Left ventricle myocardium inferior (tissue), 1 donor: ENCODE measurements at places on chromosomes 3 and 15. TPM values are rescaled to one million over a fixed set of nuclear protein-coding genes. Genes with fewer than 3 reads are reported as not detected.

DNA sequence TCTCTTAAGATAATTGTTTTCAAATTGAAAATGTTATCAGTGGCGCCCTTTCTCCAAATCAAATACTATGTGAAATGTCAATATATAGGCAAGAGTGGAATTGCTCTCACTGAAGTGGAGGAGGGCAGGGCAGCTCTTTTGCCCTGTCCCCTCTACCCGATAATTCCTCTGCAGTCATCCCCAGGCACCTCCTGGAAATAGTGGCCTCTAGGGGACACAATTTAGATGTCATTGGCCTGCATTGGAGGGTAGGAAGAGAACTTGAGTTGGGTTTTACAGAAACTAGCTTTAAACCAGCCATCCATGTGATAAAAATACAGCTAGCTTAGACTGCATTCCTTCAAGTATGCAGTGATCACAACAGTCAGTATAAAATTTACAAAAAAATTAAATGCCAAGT is 288.9 kb downstream of the EDEM1 start:
- DNase-seq, result no peak

GRCh38 chr15:76193934-76194333 is 117.3 kb downstream of the ETFA start:
- no peak for DNase-seq

Gene CNTN6
- total RNA-seq, result not detected

Gene GRAMD2A
- not detected for total RNA-seq

DNA sequence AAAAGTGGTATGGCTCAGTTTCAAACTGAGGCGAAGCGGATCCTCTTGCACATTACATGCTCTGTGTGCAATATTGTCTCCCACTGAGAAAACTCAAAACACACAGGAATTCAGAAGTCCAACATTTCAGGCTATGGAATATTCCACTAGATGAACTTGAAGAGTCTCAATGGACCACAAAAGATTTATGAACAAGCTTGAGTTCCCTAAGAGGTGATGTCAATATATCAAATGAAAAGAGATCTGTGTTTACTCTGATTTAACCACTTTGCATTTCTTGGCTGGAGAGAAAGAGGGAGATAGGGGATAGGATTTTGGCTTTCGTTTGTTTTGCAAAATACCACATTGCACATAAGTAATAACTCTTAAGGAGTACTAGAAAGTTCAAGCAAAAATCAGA is 20.3 kb downstream of the PDZRN3 start:
- DNase-seq, result no peak

DNA sequence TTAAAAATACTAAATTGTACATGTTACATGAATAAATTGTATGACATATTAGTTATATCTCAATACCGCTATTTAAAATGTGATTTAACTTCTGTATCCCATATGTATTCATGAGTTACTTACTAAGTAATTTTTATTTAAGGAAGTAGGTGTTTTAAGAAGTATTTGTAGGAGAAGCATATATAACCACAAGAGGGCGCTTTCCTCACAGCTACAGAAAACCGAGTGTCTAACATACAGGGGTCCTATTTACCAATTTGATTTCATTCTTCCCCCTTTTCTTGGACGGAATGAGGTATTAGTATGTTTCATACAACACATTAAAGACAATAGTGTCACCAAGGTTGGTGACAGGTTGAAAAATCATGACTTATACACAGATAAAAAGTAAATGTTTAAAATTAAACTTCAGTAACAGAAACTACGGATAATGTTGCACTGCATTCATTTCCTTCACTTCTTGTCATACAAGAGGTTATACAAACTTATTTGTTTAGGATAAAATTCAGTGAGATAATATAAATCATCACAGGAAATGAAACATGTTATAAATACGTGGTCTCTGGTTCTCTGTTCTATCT is 253.6 kb downstream of the MAGI1 start:
- DNase-seq, result no peak

- DNase-seq, result no peak
Measured at GRCh38 chr3:78116874-78117273, 1077.0 kb downstream of the ROBO2 start.

GRCh38 chr3:39333607-39334006 is 4.1 kb downstream of the CCR8 start:
- no peak for DNase-seq
